Bronchial epithelial cell (primary cell): ENCODE measurements at places on chromosomes 16 and 17.

GRCh38 chr17:75981019-75981615 lies 2.1 kb downstream of the TEN1 start:
- DNase-seq: no peak

GRCh38 chr17:73867056-73867455 lies 222.8 kb upstream of the SDK2 start:
- DNase-seq: no peak

- DNase-seq: peak; percentile 17
Observed at GRCh38 chr16:27999687-28000086, 63.8 kb downstream of the GSG1L start.

- no peak for DNase-seq
Observed at GRCh38 chr17:40034426-40035161, 19.4 kb downstream of the CSF3 start.

DNA sequence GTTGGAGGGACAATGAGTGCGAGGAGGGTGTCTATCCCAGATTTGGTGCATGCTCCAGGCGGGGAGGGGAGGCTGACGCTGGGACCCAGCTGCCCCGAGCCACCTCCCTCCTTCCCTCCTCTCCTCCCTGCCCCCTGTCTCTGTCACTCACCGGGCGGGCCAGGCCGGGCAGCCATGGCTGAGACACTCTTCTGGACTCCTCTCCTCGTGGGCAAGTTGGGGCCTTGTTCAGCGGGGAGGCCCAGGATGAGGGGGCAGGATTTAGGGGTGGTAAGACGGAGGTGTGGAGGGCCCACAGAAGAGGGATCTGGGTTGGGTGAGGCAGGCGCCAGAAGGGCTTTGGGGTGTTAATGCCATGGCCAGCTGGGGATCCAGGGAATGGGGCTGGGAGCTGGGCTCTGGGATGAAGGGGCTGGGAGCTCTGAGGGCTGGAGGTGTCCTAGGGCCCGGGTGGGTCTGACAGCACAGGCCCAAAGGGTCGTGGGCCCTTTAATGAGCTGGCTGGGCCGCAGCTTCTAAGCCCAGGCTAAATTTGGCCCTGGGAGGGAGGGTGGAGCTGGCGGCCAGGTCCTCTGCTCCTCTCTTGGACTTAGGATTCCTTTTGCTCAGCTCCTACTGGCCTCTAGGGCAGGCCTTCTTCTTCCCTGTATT lies at the start of gene SGCA:
Gene SGCA, plus strand, starts transcription at position 139 of the 651 bp plus-strand sequence. Its CDS starts 36 bp downstream, at position 175.
- no peak for DNase-seq
